COR-L47 (cell line): ENCODE measurements at places on chromosomes 5 and 9.

DNA sequence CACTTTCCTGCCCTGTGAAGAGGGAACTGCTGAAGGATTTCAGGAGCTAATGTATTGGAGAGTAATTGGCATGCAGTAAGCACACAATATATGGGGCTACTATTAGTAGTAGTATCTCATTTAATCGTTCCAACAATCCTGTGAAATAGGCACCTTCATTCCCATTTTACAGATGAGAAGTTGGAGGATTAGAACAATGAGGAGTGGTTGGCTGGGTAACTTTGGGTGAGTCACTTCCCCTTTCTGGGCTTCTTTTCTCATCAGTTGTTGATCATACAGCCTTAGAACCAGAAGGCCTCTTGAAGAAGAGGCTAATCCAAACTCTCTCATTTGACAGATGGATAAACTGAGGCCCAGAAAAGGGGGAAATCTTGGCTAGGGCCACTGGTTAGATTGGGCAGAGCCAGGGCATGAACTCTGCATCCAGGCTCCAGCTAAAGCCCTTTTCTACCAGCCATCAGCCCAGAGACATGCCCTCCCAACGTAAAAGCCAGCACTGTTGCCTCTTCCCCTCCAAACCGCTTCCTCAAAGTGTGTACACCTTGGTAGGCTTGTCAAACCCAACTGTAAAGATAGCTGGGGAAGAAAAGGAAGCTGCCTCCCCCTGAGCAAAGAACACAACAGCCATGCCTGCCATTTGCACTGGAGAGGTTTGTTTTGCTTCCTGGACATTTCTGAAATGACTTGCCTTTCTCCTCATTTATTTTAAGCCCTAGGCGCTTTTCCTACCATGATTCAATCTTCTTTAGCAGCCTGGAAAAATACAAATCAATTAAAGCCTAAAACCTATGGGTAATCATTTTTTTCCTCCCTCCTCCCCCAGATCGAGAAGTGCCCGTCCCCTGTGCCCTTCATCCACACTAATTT lies 992 bp downstream of the SPACA9 start:
- no peak for DNase-seq

DNA sequence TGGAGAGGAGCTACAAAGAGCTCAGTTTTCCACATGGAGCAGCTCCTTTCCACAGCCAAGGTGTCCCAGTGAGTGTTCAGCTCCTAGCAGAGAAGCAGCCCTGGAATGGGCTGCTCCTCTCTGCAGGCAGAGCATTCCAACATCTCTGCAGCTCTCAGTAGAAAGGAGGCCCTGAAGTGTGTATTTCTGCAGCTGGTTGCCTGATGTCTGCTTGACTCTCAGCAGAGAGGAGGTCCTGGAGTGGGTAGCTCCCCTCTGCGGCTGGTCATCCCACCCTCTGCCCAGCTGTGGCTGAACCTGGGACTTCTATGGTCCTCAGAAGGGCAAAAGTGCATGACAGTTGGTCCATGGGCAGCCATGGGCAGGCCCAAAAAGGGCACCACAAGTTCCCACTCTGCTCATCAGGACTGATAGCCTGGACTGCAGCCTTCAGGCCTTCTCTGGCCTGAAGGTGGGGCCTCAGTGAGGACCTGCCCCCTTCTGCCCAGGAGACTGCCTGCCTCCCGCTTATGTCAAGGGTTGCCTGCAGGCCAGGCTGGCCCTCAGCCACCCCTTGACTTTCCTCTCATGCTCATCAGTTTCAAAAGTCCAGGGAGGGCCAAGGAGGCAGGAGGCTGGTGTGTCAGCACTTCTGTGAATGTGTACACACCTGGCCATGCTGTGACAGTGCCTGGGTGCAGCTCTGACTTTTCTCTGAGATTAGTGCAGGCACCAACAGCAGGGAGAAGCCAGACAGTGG lies 605.9 kb upstream of the FAM174A start:
- no peak for DNase-seq

DNA sequence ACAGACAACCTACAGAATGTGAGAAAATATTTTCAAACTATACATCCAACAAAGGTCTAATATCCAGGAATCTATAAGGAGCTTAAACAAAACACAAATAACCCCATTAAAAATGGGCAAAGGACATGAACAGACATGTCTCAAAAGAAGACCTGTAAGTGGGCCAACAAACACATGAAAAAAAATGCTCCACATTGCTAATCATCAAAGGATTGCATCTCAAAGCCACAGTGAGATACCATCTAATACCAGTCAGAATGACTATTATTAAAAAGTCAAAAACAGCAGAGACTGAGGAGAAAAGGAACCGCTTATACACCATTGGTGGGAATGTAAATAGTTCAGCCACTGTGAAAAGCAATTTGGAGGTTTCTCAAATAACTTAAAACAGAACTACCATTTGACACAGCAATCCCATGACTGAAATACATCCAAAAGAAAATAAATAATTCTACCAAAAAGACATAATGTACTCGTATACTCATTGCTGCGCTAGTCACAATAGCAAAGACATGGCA lies 39.1 kb upstream of the C5orf63 start:
- DNase-seq: no peak

- no peak for DNase-seq
Measured at GRCh38 chr5:150441813-150442698, 7.5 kb downstream of the RPS14 start.

DNA sequence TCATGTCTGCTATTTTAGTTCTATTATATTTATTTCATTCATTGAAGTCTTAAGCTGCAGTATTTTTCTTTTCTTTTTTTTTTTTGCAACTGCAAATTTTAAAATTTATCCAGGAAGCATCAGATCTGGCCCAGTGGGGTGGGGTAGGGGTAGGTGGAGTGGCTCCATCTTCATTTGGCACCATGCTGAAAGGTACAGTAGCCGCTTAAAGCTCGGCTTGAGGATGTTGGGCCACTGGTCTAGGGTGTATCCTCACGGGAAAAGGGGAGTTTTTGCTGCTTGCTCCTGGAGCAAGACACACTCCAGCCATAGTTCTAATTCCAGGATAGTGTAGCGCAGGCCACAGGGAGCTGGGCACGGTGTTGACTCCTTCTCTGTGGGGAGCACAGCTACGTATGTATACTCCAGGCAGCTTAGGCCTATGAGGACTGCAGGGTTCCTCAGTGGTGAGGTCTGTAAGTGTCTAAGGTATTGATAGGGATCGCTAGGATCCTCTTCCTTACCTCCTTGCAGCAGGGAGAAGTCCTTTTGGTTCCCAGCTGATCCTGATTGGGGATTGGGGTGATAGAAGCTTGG lies 22.7 kb downstream of the RCL1 start:
- no peak for DNase-seq

DNA sequence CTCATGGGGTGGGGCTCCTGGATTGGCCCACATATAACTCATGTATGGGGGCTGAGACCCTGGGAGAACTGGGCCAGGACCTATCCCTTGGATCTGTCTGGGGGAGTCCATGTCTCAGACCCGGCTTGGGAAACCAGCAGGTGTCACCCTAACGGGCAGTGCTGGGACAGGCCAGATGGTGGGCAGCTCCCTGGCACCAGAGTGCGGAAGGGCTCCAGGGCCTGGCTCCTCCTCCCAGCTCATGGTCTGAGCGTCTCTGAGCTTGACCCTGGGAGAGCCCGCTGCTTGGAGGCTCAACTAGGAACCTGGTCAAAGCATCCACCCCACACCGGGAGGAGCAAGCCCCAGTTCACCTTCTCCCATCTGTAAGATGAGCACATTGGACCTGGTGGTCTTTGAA lies 15.5 kb upstream of the NCS1 start:
- no peak for DNase-seq

- no peak for DNase-seq
Measured at GRCh38 chr9:89648247-89649000, 43.6 kb downstream of the GADD45G start.

GRCh38 chr5:6398570-6399230 lies 20.4 kb upstream of the MED10 start:
- no peak for DNase-seq

GRCh38 chr9:134456756-134457305 lies 130.6 kb downstream of the RXRA start:
- DNase-seq: no peak

DNA sequence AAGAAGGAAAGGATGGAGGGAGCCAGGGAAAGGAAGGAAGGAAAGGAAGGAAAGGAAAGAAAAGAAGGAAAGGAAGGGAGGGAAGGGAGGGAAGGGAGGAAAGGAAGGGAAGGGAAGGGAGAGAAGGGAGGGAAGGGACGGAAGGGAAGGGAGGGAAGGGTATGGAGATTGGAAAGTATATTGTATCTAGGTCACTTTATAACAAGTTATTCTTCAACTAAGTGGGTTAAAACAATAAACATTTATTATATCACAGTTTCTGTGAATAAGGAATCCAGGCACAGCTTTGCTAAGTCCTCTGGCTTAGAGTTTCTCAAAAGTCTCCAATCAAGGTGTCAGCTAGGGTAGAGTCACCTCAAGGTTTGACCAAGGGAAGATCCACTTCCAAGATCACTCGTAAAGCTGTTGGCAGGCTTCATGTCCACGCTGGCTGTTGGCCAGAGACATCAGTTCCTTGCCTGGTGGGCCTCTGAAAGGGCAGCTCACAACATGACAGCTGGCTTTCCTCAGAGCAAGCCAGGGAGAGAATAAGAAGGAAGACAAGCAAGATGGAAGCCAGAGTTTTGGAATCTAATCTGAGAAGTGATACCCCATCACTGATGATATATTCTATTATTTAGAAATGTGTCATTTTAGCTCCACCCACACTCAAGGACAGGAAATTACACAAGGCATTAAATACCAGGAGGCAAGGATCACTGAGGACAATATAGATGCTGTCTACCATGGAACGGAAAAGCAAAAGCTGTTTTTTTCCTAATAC lies 105.1 kb downstream of the DEPDC1B start:
- DNase-seq: no peak

- DNase-seq: no peak
Measured at GRCh38 chr5:33441241-33442177, 744 bp downstream of the TARS1 start.

- no peak for DNase-seq
Measured at GRCh38 chr9:110615498-110615897, 36.0 kb upstream of the SVEP1 start.

GRCh38 chr5:156947925-156948324 lies 15.1 kb downstream of the TIMD4 start:
- DNase-seq: no peak

- peak; percentile 70 for DNase-seq
Measured at GRCh38 chr5:59188419-59189225, 605.7 kb downstream of the RAB3C start.

GRCh38 chr5:161549106-161549505 lies 2.6 kb upstream of the GABRB2 start:
- DNase-seq: no peak

- no peak for DNase-seq
Measured at GRCh38 chr9:133569891-133570690, 35.6 kb downstream of the ADAMTSL2 start.

DNA sequence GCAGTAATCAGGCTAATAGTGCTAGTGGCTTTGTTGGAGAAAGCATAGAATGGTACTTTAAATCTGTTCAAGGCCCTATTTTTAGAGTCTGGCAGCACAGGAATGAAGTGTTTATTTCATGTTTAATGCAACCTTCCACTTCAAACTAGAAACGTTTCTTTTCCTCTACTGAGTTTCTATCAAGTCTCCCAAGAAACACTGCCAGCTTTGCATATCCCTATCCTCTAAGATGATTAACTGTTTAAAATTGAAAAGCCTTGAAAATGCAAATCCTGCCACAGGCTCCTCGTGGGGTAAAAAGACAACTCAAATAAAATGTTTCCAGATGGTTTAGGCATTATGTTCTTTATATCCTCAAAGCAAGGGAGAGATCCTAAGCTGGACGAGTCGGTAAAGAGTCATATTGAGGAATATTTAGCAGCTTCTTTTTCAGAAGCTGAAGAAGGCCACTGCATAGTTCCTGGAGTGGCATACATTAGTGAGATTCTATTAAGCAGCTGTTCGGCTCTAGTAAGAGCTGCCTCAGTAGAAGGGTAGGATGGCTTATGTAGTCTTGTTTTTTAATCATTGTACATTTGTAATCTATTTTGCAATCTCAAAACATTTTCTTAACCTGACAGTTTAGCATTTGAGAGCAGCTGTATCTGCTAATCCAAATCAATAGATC lies 251.2 kb downstream of the CHSY3 start:
- no peak for DNase-seq

GRCh38 chr9:87179553-87180340 lies 232.4 kb upstream of the GAS1 start:
- DNase-seq: no peak

- no peak for DNase-seq
Measured at GRCh38 chr9:106700676-106701075, 162.3 kb upstream of the ZNF462 start.

- DNase-seq: no peak
Measured at GRCh38 chr9:121216271-121216805, 14.7 kb upstream of the RAB14 start.

DNA sequence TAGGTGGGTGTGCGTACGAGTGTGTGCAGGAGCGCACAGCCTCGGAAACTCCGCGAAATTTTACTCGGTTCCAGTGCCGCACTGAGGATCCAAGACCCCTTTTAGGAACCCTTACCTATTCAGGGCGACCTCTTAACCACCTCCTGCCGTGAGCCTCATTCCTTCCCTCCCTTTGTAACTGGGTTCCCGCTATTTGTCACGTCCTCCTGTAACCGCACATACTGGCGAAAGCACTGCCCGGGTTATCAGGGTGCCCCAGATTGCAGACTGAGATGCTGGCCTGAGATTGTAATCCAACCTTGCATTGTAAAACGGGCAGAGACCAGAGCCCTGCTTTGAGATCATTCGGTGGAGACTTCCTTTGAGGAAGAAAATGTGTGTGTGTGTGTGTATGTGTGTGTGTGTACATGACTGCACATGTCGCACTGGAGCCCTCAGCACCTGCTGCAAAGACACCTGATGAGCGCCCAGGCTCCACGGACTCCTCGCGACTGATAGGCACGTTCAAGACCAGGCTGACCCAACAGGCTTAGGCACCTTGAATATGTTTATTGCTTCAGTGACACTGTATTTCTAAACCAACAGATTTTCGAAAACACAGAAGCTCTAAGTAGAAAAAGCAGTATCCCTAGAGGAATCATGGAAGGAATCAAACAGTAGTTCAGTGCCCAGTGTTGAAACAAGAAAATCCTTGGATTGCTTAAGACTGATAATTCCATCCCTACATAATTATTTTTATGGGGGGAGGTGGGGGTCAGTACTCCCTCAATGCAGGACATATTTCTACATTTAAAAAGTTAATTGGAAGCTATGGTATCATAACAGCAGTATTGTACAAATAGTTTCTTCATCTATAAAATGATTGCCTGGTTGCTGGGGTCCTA lies 86.5 kb upstream of the TNFAIP8 start:
- DNase-seq: peak; percentile 53

- no peak for DNase-seq
Measured at GRCh38 chr5:149028984-149029383, 33.9 kb downstream of the SH3TC2 start.

- no peak for DNase-seq
Measured at GRCh38 chr9:7392148-7392547, 407.4 kb downstream of the DMAC1 start.

DNA sequence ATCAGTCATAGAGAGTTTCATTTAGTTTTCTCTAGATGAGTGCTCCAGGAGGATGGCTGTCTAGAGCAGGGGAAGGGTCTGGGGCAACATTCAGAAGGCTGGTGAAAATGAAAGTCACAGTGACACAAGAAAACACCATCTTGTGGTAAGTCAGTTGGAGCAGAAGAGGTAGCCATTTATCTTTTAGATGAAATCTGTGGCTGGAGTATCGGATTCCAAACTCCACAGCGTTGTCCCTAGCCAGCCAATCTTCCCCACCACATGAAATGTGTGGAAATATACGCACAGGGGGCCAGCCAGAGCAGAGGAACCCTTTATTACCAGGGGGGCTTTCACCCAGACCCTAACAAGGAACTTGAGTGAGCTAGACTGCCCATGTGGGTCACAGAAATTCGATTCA lies 15.9 kb upstream of the TNFAIP8 start:
- DNase-seq: no peak
